Esophagus squamous epithelium (tissue), 5 donors: ENCODE measurements at places on chromosomes 5 and 9.

- DNase-seq, result no peak
These were observed 407.7 kb downstream of the SPOCK1 start for GRCh38 chr5:137091472-137091871.

GRCh38 chr5:148425808-148426207 is 42.0 kb downstream of the FBXO38 start:
- no peak for DNase-seq

- no peak for DNase-seq
These were observed 294.4 kb downstream of the MARCHF11 start for GRCh38 chr5:15885156-15885555.

GRCh38 chr9:105176194-105176593 is 68.3 kb upstream of the SLC44A1 start:
- DNase-seq, result no peak

DNA sequence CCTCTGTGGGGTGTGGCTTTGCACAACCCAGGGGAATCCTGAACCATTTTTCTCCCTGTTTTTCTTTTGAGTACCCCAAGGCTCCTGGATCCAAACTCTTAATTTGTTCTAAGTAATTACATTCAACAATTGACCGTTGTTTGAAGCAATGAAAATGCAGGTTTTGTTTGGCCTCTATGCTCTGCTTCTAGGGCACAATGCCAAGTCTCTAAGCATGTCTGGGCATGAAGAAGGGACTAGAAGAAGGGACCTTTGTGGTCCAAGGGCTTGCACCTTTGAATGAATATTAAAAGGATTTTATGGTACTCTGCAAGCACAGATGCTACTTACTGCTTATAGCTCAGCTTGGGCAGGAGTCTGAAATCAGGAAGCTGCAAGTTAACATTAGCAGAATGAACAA is 6.6 kb upstream of the ENC1 start:
- no peak for DNase-seq

GRCh38 chr9:80797101-80797829 is 892.1 kb downstream of the TLE1 start:
- no peak for DNase-seq

DNA sequence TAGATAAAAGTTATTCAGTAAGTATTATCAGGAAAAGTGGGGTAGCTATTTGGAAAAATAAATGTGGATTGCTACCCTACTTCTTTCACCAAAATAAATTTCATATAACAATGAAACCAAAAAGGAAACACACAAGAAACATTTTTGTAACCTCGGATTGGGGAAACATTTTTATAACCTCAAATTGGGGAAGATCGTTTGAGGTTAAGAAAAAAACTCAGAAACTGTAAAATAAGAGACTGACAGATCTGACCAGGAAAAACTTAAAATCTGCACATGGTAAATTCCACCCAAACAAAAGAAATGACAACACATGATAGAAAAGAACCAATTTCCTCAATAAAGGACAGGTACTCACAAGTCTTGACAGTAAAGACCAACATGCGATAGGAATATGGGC is 13.5 kb downstream of the EFCAB9 start:
- DNase-seq, result no peak

GRCh38 chr5:150557509-150557872 is 49.6 kb downstream of the NDST1 start:
- no peak for DNase-seq

DNA sequence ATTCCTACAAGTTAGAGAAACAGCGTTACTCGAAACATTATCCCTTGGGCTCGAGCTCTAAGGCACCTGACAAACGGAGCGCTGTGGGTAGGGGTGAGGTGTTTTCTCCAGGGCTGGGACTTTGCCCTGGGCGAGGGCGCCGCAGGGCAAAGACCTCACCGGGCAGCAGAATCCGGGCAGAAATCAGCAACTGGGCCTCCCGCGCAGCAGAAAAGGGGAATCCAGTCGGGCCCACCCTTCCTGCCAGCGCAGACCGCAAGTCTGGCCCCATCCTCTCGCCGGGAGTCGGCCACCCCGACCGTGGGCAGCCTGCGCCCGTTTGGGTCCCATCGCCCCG is 430 bp upstream of the MSH3 start:
- DNase-seq, result no peak

DNA sequence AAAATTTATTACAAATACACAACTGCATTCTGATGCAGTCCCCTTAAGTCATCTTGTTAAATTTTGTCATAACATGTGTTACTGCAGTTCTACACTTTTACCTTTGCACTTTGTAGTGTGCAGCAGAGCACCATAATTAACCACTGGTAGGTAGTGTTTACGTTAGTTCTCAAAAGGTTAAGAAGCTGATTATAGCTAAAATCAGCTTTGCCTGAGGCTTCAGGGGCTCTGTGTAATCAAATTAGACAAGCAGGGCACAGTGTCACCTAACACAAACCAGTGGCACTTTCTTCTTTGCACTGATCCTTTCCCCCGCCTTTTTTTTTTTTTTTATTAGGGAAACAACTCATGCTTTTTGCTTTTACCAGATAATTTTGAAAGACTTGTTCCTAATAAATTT is 26.1 kb downstream of the POU5F2 start:
- no peak for DNase-seq

GRCh38 chr5:56837381-56837780 is 22.0 kb downstream of the MAP3K1 start:
- no peak for DNase-seq

- no peak for DNase-seq
These were observed 25.6 kb downstream of the CEP78 start for GRCh38 chr9:78261403-78262001.

DNA sequence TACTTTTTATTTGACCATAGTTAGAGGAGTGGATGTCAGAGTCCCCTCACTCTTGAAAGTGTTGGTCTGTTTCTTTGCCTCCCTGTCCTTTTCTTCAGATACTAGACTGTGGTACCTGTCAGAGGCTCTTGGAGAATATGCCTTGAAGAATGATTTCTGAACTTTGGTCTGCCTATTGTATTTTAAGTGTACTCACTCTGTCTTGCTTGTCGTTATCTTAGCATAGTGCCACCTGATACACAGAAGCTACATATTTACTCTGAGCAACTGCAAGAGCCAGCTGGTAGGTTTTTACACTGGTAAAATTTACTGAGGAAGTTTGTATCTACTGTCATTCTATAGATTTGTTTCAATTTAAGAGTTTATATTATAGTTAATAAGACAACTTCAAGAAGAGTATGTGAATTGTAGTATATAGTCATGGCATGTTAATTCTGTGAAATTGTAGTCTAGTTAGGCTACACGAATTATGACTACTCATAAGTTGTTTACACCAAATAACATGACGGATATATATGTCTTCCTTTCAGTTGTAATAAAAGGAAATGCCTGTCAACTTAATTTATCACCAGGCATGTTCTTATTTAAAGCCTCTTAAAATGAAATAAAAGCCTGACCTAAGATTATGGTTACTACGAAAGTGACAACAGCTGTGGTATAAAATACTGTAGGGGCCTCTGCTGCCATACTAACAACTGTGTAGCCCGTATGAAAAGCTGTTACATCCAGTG is 201.7 kb downstream of the KDM4C start:
- no peak for DNase-seq

DNA sequence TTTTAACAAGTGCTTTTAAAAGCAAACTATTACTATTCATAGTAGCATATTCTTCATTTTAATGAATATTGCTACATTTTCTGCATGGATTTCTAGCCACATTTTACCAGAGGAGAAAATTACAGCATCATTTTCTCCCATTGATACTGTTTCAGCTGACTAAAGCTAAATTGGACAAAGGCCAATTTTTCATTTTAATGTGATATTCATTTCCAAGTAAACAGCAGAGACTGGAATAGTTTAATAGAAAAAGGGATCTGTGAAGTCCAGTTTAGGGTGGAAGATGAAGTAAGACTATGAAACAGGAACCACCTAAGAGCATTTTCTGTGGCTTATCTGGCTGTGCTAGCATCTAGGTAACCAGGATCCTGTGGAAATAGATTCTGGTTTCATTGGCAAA is 128.1 kb downstream of the GIN1 start:
- DNase-seq, result no peak

- DNase-seq, result no peak
These were observed 25.8 kb downstream of the COL23A1 start for GRCh38 chr5:178564397-178564796.

DNA sequence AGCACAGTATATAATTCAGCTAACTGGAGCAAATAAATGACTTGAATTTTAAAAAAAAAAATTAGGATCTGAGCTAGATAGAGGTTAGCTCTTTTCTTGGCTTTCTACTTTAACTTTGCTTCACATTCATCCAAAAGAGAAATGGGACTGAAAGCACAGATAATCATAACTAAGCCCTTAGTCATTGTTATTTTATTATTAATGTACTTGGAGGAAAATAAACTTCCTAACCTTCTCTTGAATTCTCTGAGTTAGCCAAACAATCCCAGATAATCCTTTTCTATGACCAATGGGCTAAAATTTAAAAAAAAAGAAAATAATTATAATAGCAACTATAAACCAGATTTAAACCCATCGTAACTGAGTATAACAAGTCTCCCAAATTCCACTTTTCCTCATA is 57.6 kb upstream of the RASA1 start:
- no peak for DNase-seq

DNA sequence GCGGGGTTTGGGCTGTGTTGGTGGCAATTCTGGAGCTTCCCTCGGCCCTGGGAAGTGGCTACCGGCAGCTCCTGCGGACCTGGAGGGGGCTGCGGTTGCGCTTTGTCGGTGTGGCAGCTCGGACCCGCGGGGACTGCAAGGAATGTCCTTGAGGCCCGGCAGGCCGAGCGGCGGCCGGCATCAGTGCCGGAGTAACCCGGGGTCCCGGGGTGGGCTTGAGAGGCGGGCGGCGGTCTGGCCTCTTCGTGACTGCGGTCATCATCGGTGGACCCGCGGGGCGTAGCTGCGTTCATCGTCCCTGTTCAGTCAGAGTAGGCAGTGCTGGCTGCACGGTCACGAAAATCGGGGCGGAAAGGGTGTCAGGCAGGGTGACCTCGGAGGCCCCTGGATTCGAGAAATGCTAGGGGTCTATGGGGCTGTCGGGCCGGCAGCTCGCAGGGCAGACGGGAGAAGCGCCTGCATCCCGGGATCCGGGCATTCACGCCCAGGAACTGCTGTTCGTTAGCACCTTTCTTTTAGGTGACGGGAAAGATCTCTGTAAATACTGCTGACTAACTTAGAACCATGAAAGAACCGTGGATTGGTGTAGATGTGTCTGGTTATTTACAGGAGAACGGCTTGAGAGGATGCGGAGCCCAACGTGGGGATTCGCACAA is 474 bp downstream of the HMGCR start:
- no peak for DNase-seq

DNA sequence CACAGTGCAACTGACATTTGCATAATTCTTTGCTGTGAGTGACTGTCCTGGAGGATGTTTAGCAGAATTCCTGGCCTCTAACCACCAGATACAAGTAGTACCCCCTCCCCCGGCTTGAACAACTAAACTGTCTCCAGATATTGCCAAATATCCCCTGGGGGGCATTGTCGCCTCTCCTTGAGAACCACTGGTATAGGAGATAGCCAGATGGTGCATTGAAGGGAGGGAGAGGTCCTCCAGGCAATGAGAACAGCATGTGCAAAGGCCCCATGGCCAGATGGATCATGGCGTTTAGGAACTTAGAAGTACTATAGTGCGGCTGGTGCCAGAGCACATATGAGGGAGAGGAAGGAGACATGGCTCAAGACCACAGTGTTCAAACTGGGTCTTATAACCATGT is 18.9 kb upstream of the ORM1 start:
- no peak for DNase-seq

DNA sequence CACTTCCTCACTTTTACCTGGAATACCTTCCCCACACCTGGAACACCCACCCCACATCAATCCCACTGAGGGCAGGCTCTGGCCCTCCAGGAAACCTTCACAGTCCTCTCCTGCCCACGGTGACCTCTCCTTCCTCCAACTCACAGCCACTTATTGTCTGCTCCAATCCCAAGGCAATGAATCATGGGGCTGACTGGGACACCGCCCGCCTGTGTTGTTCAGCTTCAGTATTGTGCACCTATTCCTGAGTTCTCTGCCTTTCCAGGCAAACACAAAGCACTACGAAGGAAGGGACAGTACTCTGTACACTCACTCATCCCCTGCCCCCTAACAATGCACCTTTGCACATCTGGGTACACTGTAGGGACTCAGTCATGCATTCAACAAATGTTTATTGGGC is 7.3 kb downstream of the PCDH1 start:
- no peak for DNase-seq

- no peak for DNase-seq
These were observed 57.7 kb downstream of the COL5A1 start for GRCh38 chr9:134699343-134699740.

- DNase-seq, result no peak
These were observed 192.8 kb downstream of the ACTL7B start for GRCh38 chr9:108662956-108663355.

DNA sequence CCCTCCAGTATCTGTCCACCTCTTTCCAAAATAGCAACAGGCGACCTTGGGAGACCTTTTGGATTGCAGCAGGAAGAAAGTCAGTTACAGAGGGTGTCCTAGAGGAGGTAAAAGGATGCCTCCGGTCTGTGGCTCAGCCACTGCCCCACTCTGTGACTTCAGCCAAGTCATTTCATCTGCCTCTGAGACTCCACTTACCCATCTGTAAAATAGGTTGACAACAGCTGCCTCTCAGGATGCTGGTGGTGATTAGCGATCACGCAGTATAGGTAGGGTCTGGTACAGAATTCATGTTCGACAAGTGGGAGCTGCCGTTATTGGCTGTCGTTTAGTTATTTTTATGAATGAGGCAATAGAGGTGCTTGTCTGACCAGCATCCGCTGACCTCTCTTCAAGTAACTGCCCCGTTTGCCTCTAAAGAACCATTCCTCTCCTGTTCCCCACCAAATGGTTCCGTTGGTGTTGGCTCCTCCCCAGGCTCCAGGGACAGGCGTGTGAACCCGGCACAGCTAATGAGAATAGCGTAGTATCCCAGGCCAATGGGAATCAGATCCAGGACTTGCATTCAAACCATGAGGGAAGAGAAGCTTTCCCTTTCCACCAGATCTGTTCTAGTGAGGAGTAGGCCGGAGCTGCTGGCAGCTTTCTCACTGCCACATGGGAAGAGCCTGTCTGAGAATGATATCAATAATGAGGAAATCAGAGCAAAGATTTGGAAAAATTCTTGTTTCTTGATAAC is 64.1 kb downstream of the SMIM23 start:
- no peak for DNase-seq

DNA sequence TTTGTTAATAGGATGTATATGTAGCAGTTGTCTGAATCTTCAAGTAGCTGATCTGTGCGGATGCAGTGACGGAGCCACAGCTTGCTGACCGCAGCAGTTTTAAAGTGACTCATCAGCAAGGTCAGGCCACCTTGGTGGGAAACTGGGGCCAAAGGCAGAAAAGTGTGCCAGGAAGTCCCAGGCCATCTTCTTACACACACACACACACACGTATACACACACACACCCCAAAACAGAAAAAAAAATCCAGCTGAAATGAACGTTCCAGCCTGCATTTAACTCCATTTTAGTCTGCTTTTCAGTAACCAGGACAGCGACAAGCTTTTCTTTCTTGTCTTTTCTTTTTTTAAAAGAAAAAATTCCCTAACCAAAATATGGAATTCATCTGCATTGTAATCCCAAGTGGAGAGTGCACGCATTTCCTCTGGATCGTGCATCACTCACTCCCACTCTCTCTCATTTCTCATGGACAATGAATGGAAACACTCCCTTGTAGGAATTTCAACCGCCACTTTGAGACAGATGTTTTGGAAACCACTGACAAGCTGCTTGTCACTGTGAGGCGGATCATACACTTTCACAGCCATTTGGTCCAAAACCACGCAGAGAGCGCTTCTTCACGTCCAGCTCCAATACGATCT is 103.9 kb downstream of the LHFPL2 start:
- DNase-seq, result no peak

- no peak for DNase-seq
These were observed 66.4 kb downstream of the CMYA5 start for GRCh38 chr5:79756076-79756475.

GRCh38 chr5:9140711-9141110 is 405.2 kb downstream of the SEMA5A start:
- no peak for DNase-seq
